CD4-positive, alpha-beta T cell (primary cell): ENCODE measurements at places on chromosomes 7 and 10.

DNA sequence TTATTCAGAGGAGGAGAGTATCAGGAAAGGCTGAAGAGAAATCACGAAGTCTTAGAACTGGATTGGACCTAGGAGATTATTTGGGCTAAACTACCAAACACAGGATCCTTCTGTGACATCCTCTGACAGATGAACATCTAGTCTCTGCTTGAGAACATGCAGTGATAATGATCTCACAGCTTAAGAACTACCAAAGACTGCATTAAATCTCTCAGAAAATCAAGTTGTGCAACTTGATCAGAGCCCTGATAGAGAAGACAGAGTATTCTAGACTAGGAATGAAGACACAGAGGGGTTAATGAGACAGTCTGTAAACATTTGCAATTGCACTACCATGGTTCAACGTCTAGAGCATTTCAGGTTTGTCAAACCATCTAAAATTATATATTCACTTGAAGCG is 37.1 kb upstream of the AGBL3 start:
- H3K27ac ChIP-seq, result no peak overlapping the region
- H3K4me1 ChIP-seq, result no peaks in the 10 kb centered on the region
- no peak overlapping the region for H3K4me3 ChIP-seq
- no peaks in the 10 kb centered on the region for H3K36me3 ChIP-seq
- no peaks in the 10 kb centered on the region for H3K27me3 ChIP-seq

DNA sequence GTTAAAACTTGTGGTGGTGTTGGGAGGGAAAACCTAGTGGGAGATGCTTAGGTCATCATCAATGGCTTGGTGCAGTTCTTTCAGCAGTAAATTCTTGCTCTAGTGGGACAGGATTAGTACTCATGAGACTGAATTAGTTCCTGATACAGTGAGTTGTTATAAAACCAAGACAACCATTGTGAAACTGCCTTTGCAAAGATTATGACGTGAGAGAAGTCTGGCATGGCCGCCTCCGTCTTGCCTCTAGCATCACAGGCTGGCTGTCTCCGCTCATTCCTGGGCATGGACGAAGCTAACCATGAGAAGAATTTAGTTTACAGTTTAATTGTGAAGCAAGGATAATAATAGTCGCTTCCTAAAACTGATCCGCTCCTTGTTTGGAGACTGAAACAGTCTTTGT is 186.4 kb downstream of the KIF20B start:
- no peak overlapping the region for H3K27ac ChIP-seq
- H3K27me3 ChIP-seq, result no peaks in the 10 kb centered on the region
- H3K4me3 ChIP-seq, result no peak overlapping the region
- H3K4me1 ChIP-seq, result no peaks in the 10 kb centered on the region
- no peaks in the 10 kb centered on the region for H3K36me3 ChIP-seq
- no peak for DNase-seq

- H3K4me1 ChIP-seq, result no peaks in the 10 kb centered on the region
- no peak overlapping the region for H3K4me3 ChIP-seq
- H3K27ac ChIP-seq, result no peak overlapping the region
- DNase-seq, result no peak
- H3K36me3 ChIP-seq, result peaks cover 42% of the 10 kb centered on the region
These were observed 49.4 kb downstream of the NOD1 start for GRCh38 chr7:30429156-30429530.

- no peak for DNase-seq
- no peak overlapping the region for H3K27ac ChIP-seq
- no peaks in the 10 kb centered on the region for H3K27me3 ChIP-seq
- no peaks in the 10 kb centered on the region for H3K4me1 ChIP-seq
- H3K36me3 ChIP-seq, result no peaks in the 10 kb centered on the region
- H3K4me3 ChIP-seq, result no peak overlapping the region
These were observed 75.0 kb upstream of the MAGI2 start for GRCh38 chr7:79528421-79528820.

GRCh38 chr10:80166581-80167470 is 34.3 kb downstream of the PLAC9 start:
- peaks cover 99% of the 10 kb centered on the region for H3K36me3 ChIP-seq
- H3K27ac ChIP-seq, result no peak overlapping the region
- H3K27me3 ChIP-seq, result no peaks in the 10 kb centered on the region

GRCh38 chr10:77889277-77889903 is 37.2 kb downstream of the DLG5 start:
- H3K36me3 ChIP-seq, result no peaks in the 10 kb centered on the region
- DNase-seq, result no peak
- H3K4me1 ChIP-seq, result no peaks in the 10 kb centered on the region
- H3K4me3 ChIP-seq, result no peak overlapping the region

- H3K27me3 ChIP-seq, result no peaks in the 10 kb centered on the region
- no peaks in the 10 kb centered on the region for H3K36me3 ChIP-seq
- peaks cover 37% of the 10 kb centered on the region for H3K4me1 ChIP-seq
- H3K27ac ChIP-seq, result peak within 1 kb of the TSS; percentile 79
- peak within 1 kb of the TSS; percentile 62 for H3K4me3 ChIP-seq
These were observed at the start of gene RHEB for GRCh38 chr7:151519765-151520418. TSS of gene RHEB (minus strand) at chr7:151519895. CDS start at chr7:151519511, 384 bp downstream.

DNA sequence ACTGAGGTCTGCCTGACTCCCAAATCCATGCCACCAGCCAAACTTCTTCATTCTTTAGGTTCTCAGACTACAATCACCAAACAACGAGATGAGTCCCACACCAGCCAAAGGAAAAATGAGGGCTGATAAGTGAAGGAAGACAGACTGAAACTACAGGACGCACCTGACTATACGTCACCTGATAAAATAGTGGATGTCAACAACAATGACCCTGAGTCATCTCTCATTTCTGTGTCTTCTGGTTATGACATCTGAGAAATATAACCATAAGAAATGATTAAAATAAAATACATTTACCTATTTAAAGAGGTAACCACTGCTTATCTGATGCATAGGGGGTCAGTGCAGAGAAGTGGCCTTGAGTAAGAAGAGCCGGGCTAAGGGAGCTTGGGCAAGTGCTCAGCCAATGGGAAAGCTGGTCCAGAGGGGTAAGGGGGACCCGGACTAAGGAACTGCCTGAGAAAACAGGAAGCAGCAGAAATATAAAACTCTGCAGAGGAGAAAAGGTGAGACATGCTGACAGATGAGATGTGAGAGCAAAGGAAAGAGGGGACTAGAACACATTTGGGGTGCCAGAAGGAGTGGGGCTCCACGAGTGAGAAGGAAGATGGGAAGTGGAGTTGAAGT is 51.8 kb downstream of the HIPK2 start:
- peaks cover 31% of the 10 kb centered on the region for H3K4me1 ChIP-seq
- DNase-seq, result no peak
- H3K4me3 ChIP-seq, result no peak overlapping the region
- no peak overlapping the region for H3K27ac ChIP-seq

GRCh38 chr10:62580396-62580795 is 206.2 kb downstream of the ZNF365 start:
- no peak overlapping the region for H3K4me3 ChIP-seq
- no peak for DNase-seq
- no peaks in the 10 kb centered on the region for H3K27me3 ChIP-seq
- H3K36me3 ChIP-seq, result no peaks in the 10 kb centered on the region
- H3K4me1 ChIP-seq, result no peaks in the 10 kb centered on the region

DNA sequence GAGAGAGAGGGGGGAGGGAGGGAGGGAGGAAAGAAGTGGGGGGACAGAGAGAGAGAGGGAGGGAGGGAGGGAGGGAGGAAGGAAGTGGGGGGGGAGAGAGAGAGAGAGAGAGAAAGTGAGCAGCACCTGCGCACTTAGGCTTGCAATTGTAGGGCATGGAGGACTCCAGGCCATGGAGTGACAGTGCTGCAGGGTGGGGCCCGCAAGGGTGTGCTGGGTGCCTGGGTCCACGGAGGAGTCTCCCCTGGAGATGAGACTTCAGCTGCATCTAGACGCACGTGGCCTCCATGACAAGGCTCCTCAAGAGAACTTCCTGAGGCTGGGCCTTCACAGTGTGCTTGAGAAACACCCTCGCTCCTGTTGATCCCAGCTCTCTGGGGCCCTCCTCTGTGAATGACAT is 44.5 kb downstream of the CLRN3 start:
- DNase-seq, result no peak
- no peaks in the 10 kb centered on the region for H3K27me3 ChIP-seq
- H3K36me3 ChIP-seq, result no peaks in the 10 kb centered on the region
- peaks cover 9% of the 10 kb centered on the region for H3K4me1 ChIP-seq
- H3K27ac ChIP-seq, result peak overlapping the region; percentile 40
- H3K4me3 ChIP-seq, result no peak overlapping the region

DNA sequence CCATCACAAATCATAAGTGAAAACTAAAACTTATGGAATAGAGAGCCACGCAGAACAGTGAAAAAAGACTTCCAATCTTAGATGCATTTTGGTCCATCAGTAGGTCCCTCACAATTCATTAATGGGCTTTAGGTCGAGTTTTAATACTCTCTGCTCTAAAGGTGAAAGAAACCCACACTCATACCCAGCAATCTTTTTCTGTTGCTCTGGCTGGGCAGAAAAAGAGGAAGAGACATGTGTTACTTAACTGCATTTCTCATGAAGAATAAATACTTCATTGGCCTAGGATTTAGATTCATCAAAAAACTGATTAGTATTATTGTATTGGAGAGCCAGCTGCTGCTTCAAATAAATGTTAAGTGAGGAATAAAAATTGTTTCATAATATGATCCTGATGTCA is 645.7 kb downstream of the PHTF2 start:
- no peaks in the 10 kb centered on the region for H3K27me3 ChIP-seq
- H3K36me3 ChIP-seq, result no peaks in the 10 kb centered on the region
- no peaks in the 10 kb centered on the region for H3K4me1 ChIP-seq
- H3K4me3 ChIP-seq, result no peak overlapping the region
- H3K27ac ChIP-seq, result no peak overlapping the region

DNA sequence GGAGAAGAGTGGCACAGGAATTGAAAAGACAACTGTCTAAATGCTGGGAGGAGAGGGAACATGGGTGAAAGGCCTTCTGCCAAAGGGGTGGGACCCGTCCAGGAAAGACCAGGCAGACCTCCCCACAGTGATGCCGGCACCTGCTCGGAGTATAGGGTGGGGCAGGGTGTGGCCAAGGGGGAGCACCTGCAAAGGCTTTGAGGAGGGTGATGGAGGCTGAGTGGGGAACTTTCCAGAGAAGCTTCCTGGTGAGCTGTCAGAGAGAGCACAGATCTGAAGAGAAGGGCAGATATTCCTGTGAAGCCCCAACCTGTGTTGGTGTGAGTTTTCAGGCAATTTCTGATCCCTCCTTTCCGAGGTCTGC is 263.4 kb upstream of the GRB10 start:
- no peaks in the 10 kb centered on the region for H3K4me1 ChIP-seq
- H3K36me3 ChIP-seq, result no peaks in the 10 kb centered on the region
- no peak overlapping the region for H3K27ac ChIP-seq
- H3K4me3 ChIP-seq, result no peak overlapping the region
- H3K27me3 ChIP-seq, result no peaks in the 10 kb centered on the region

- no peaks in the 10 kb centered on the region for H3K27me3 ChIP-seq
- DNase-seq, result no peak
- peaks cover 6% of the 10 kb centered on the region for H3K4me1 ChIP-seq
- H3K36me3 ChIP-seq, result peaks cover 49% of the 10 kb centered on the region
- no peak overlapping the region for H3K4me3 ChIP-seq
These were observed 79.1 kb downstream of the LARP4B start for GRCh38 chr10:852386-852785.

DNA sequence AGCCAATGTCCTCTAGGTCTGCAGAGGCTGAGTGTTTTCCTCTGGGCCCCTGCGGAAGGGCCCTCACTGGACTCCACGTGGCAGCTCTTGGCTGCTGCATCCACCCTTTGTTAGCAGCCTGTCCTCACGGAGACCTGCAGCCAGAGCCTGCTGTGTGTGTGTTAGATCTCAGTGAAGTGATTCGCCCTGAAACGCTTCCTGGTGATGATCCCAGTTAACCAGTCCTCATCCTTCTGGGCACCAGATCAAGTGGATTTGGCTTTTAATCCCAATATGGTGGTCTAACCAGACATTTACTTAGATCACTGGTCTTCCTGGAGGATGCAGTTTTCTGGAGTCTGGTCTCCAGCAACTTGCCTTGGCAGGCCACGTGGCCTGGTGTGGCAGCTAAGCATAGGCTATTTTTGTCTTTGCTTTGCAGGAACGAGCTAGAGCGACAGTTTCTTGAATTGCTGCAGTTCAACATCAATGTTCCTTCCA is 39.5 kb upstream of the GJD4 start:
- peaks cover 58% of the 10 kb centered on the region for H3K36me3 ChIP-seq
- H3K27ac ChIP-seq, result no peak overlapping the region
- DNase-seq, result no peak
- no peaks in the 10 kb centered on the region for H3K27me3 ChIP-seq

DNA sequence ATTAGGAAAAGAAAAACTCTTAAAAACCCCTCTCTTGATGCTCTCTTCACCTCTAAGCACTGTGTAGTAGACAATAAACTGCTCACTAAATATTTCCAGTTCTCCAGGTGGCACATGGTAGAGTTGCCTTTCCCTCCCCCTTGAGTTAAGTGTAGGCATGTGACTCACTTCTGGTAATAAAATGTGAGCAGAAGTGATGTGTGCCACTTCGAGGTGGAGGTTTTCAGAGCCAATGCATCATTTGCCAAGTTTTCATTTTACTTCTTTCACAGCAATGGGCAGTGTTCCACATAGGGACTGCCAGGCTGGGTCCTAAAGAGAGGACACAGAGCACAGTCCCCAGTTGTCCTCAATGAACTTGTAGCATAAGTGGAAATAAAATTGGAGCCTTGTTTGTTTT is 131.6 kb upstream of the NPY start:
- H3K36me3 ChIP-seq, result no peaks in the 10 kb centered on the region
- no peak overlapping the region for H3K27ac ChIP-seq
- no peaks in the 10 kb centered on the region for H3K4me1 ChIP-seq
- DNase-seq, result no peak
- no peaks in the 10 kb centered on the region for H3K27me3 ChIP-seq

DNA sequence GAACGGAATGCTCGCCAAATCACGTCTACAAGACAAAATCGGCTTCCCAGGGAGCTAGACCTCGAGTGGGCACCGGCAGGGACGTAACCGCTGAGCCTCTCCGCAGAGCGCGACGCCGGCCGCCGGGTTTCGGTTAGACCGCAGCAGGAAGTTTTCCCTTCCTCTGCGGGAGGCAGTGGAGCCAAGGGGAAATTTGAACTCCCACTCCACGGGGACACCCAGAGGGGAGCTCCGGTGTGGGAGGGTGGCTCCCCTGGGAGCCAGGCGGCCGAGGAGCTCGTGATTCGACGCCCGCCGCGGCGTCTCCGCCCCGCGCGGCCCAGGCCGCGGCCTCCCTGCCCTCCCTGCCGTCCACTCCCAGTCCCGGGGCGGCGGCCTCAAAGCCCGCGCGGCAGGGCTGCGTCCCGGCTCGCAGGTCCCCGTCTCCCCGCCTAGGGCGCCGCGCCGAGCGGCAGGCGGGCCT is 426 bp downstream of the SYPL1 start:
- DNase-seq, result no peak
- H3K4me1 ChIP-seq, result peaks cover 26% of the 10 kb centered on the region
- no peaks in the 10 kb centered on the region for H3K27me3 ChIP-seq

DNA sequence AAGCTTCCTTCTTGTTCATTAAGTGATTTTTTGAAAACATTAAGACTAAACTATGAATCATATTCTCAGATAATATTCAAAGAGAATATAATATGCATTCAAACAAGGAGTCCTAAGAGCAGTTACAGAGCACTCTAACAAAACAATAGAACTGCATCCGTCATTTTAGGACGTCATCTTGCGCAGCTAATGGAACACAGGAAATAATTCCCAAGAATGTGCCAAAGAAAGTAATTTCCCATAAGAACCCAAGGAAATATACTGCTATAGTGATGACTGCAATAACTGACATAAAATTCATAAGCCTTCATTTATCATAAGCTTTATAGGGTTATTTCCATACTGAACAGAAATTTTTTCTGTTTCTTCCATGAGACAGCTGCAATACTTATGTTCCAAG is 28.3 kb upstream of the CASD1 start:
- H3K4me3 ChIP-seq, result no peak overlapping the region
- no peak overlapping the region for H3K27ac ChIP-seq
- no peaks in the 10 kb centered on the region for H3K36me3 ChIP-seq
- peaks cover 3% of the 10 kb centered on the region for H3K27me3 ChIP-seq
- DNase-seq, result no peak
